Fibroblast of the aortic adventitia (primary cell): ENCODE measurements at places on chromosomes 16 and 17. TPM values are rescaled to one million over a fixed set of nuclear protein-coding genes. Genes with fewer than 3 reads are reported as not detected.

Gene C17orf100
- 0.57 and 0.63 TPM in 2 replicates for total RNA-seq

DNA sequence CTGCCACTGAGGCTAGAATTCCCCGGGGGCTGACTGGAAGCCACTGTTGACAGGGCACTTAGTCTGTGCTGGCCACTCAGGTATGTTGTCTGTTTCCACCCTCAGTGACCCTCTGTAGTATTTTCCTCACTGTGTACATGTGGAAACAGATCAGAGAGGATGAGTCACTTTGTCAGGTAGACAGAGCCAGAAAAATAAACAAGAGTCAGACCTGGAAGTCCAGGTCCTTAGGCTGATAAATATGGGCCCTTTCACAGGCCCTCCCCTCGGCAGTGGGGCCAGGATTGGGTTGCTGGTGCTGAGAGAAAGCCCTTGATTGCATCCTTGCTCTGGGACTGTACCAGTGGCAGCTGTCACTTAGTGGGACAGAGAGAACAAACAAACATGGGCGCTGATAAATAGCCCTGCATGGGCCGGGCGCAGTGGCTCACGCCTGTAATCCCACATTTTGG lies 21.3 kb downstream of the PGS1 start:
- DNase-seq, result no peak

DNA sequence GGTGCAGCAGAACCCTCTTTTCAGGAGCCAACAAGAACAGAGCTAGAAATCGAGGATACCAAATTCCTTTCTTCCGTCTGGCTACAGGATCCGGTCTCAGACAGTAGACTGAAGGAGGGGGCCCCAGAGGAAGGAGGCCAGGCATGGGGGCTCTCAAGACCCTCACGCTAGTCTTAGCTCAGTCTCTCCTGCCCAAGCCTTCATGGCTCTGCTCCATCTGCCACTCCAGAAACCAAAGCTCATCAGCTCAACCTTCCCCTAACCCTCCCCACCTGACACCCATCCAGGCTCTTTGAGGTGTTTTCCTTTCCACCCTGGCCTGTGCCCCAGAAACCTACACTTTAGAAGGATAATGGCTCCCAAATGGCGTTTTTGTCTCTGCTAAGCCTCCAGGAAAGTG lies 6.2 kb upstream of the TMEM92 start:
- no peak for DNase-seq

Gene KCNJ16
- not detected in 2 replicates for total RNA-seq

DNA sequence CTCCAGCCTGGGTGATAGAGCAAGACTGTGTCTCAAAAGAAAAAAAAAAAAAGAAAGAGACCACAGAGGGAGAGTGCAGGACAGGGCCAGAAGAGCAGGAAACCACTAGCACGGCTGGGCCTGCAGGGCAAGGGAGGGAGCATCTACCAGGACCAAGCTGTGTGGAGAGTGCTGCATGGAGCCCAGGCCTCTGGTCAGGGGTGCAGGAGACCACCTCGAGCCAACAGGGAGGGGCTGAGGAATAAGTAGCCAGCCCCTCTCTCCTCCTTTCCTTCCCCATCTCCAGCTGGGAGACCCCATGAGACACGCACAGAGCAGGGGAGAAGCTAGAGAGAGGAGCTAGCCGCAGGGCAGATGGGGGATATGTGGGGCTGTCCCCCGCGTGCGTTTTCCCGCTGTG lies 67.0 kb upstream of the DNAH17 start:
- DNase-seq, result no peak
